ELR (cell line): ENCODE measurements at places on chromosomes 2 and 18.

GRCh38 chr2:217231212-217231611 lies 371.3 kb upstream of the TNP1 start:
- DNase-seq = peak; percentile 22

- DNase-seq = peak; percentile 91
Observed at GRCh38 chr2:180907731-180908130, 72.7 kb upstream of the UBE2E3 start.

DNA sequence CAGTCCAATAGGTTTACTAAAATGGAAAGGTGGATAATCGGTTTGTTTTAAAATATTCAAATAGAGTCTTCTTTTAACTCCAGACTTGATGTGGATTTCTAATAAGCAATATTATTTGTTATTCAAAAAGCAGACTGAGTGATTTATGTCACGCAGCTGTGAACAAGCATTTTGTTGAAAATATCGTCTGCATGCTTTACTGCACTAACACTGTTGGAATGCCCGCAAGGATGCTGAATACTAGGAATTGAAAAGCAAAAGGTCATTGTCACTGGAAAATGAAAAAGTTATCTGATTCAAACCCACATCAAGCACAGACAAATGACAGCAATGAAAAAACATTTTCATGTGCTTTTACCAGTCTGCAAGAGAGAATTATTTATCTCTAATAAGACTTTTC lies 31.1 kb downstream of the CHN1 start:
- DNase-seq = no peak

GRCh38 chr2:172094294-172095145 lies 8.2 kb downstream of the DLX2 start:
- peak; percentile 60 for DNase-seq

DNA sequence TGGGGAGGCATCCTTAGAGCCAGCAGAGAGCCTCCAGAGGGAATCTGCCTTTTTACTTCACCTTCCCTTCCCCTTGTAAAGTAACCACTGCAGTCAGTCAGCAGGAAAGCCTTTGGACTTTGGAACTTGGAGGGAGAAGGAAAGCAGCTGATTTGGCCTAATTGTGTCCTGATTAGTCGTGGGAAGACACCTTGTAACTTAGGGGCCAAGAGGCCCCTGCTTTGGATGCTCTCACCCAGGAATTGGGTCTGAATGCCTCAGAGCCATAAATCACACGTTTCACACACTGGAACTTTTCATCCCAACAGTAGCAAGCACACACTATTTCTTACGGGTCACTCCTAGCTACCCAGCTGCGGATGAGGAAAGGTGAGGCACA lies 81.0 kb upstream of the PPM1B start:
- no peak for DNase-seq

GRCh38 chr2:69618362-69618761 lies 25.2 kb downstream of the AAK1 start:
- no peak for DNase-seq

GRCh38 chr18:64183665-64184064 lies 34.8 kb upstream of the LINC00305 start:
- DNase-seq = no peak

DNA sequence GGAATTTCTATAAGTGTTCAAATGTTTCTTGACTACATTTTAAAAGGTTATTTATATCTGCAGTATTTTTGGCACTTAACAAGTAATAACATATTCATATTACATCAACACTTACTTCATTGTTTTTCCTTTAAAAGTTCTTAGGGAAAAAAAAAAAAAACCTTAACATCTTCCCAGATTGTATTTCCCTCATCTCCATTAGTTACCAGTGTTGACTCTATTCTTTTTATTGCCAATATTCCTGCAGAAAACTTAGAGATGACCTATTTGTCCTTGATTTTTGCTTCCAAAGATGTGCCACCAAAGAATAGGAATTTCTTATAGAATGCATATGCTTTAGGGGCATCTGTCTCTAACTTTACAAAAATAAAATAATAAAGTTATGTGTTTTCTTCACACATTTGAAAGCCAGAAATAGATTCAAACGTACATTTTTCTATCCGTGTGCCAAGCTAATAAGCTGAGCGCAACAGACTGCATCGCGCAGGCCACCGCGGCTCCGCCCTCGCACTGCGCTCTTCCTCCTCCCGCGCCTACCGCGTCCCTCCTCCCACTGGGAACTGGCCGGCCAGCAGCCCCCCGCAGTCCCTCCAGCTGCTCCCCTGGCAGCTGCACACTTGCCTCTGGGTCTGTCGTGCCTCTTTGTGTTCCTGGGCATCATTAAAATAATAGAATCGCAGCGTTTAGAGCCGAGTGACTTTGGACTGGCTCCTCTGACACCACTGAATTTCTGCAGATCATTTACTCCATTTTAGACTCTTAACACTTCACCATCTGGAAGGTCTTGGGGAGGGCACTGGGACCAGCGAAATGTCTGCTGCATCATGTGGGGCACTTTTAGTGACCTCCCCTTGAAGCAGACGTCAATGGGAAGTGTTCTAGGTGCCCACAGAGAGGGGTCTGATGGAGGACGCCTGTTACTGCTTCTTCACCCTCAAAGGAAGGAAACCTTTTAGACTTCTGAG lies 21.2 kb upstream of the NAB1 start:
- DNase-seq = peak; percentile 59

GRCh38 chr2:170235860-170236679 lies 58.1 kb downstream of the MYO3B start:
- DNase-seq = peak; percentile 68

GRCh38 chr18:36862182-36862581 lies 33.3 kb downstream of the KIAA1328 start:
- no peak for DNase-seq

DNA sequence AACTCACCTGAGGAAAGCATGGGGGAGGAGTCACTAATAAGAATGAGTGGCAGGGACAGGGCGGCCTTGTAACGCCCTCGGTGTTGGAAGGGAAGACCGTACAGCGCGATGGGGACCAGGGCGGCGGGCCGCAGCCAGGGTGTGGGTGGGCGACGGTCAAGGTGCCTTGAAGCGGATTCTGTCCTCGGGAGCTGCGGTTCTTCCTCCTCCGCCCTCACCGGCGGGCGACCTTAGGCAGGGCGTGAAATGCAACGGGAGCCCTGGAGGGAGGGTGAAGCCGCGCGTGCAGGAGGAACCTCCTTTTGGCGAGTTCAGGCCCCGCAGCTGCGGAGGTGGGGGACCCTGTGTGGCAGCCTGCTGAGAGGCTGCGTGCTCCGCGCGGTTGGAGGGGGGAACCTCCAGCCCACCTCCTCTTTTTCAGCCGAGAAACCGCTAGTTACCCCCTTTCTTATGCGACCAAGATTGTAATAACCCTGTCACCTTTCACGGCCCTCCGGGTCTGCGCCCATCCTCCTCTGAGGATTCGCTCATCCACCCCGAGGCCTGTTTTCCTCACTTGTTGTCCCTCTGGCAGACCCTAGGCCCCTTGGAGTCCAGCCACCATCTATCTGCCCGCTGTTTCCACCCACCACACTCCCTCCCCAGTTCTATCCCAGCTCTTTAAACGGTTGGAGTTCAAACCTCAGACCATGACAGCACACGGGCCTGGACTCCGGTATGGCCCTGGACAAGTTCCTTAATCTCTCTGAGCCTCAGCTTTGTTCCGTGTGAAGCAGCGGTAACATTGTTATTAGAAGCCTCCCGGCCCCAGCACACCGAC lies 823 bp upstream of the RNU2-63P start:
- no peak for DNase-seq

DNA sequence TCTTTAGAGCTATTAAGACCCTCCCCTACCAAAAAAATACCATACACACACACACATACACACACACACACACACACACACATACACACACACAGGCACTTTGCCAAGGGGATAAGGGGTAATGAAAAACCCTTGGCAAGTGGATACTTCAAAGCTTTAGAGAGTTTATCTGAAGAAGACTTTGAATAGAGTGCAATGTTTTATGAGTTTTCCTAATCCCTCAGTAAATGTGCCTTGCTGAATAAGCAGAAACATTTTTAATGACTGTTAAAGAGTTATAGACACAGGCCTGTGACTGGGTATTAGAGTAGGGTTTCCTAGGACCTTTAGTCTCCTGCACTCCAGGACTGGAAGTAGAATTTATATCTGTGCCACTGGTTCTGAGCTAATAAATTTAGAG lies 75.5 kb upstream of the CTAGE1 start:
- DNase-seq = no peak

DNA sequence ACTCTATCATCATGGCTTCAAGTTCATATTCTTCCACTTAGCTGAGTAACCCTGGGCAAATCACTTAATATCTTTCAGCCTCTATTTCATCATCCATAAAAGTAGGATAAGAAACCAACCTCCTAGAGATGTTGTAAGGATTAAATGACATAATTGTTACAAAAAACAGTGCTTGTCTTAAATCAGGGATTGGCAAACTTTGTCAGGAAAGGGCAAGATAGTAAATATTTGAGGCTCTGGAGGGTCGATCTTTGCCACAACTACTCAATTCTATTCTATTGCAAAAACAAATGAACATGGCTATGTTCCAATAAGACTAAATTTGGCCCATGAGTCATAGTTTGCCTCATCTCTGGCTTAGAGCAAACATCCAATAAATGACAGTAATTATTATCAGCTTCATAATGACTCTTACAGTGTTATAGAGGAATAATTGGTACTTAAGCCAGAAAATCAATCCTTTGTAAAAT lies 184.7 kb downstream of the SATB2 start:
- peak; percentile 36 for DNase-seq

DNA sequence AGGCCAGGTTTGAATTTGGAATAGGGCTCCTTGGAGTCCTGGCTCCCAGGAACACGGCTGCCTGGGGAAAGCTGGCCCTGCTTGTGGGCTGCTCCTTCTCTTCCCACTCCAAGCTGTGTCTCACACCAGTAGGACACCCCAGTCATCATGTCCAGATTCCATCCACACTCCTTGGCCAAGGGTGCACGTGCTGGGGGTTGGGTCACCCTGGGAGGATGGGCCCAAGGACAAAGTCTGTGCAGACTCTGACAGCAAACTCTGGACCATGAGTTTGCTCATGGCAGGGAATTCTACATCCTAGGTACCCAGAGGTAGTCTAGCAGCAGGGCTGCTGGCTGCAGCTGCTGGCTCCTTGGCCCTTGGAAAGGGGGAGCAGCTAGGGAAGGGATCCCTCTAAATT lies 102.4 kb upstream of the EPAS1 start:
- no peak for DNase-seq

DNA sequence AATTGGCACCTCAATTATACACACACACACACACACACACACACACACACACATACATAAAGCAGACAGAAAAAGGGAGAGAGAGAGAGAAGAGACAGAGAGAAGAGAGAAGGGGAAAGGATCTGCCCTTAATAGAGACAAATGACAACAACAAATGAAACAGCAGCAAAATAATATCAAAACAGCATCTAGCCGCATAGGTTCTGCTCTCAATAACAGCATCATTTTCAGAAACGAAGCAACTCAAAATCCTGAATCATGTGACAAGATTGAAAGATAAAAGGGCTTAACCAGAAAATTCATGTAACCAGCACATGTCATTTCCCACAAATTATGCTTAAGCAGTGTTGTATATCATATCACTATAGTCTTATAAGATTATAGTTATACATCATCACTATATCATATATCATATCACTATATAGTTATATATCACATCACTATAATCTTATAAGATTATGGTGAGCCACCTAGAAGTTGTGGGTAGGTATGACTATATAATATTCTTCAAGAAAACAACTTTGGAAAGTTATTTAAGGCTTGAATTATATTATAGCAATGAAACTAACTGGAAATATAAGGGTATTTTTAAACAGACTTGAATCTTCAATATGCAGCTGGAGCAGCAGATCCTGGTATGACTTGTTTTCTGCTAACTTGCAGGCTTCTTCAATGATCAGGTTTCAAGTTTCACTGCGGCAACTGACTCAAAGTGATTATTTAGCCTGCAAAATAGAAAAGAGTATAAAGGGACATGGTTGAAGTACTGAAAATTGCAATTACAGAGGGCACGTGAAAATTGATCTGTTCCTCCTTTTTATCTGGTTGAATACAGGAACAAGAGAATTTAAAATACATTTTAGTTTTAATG lies 16.1 kb upstream of the VPS54 start:
- DNase-seq = peak; percentile 45

- DNase-seq = peak; percentile 3
Observed at GRCh38 chr2:131394147-131394931, 30.4 kb upstream of the RAB6D start.

- no peak for DNase-seq
Observed at GRCh38 chr2:148979919-148980277, 58.6 kb upstream of the LYPD6B start.

- DNase-seq = no peak
Observed at GRCh38 chr2:8583400-8584173, 98.3 kb upstream of the ID2 start.

DNA sequence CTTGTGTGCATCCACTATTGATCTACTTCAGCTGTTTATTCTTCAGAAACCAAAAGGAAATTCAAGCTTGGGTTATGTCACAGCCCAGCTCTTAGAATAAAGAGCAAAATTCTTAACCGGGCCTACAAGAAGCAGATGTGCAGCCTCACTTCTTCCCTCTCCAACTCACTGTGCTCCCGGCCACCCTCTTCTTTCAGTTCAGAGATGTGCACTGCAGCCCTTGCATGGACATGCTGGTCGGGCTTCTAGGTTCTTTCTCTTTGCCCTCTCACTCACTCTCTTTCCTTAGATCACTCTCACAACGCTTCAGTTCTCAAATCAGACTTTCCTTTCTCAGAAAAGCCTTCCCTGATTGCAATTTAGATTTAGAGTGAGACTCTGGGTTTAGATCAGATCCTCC lies 104.1 kb downstream of the CHN1 start:
- peak; percentile 40 for DNase-seq

GRCh38 chr2:220001751-220002150 lies 374.3 kb downstream of the SLC4A3 start:
- peak; percentile 39 for DNase-seq

- peak; percentile 54 for DNase-seq
Observed at GRCh38 chr2:102251042-102251848, 60.1 kb upstream of the IL1RL1 start.

- DNase-seq = no peak
Observed at GRCh38 chr18:7824970-7825369, 257.9 kb downstream of the PTPRM start.
